Endothelial cell of umbilical vein (primary cell): ENCODE measurements at places on chromosomes 1 and 21. TPM values are rescaled to one million over a fixed set of nuclear protein-coding genes. Genes with fewer than 3 reads are reported as not detected.

- no peak for DNase-seq
These were observed 12.2 kb downstream of the ZDHHC18 start for GRCh38 chr1:26838474-26839338.

VWA5B1 gene
- not detected in 2 replicates for total RNA-seq

GRCh38 chr1:189434461-189434860 lies 1043.2 kb downstream of the BRINP3 start:
- DNase-seq, result no peak

GRCh38 chr1:214102907-214103306 lies 115.1 kb downstream of the PROX1 start:
- DNase-seq, result peak; percentile 91

DNA sequence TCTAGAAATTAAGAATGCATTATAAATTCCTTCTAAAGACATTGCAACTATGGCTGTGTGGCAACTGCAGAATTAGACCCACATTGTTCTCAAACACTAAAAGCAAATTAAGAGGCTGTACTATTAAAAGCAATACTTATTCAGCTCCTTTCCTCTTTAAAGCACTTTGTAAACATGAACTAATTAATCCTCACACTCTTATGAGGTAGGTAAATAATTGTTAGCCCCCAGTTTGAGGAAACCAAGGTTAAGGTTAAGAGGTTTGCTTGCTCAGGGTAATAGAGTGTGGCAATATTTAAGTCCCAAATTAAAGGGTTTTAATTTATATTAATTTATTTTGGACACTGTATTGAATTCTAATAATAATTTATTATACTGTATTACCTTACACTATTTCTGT lies 553.8 kb downstream of the LRRIQ3 start:
- DNase-seq, result no peak

UBE2U gene
- total RNA-seq, result not detected in 2 replicates

DNA sequence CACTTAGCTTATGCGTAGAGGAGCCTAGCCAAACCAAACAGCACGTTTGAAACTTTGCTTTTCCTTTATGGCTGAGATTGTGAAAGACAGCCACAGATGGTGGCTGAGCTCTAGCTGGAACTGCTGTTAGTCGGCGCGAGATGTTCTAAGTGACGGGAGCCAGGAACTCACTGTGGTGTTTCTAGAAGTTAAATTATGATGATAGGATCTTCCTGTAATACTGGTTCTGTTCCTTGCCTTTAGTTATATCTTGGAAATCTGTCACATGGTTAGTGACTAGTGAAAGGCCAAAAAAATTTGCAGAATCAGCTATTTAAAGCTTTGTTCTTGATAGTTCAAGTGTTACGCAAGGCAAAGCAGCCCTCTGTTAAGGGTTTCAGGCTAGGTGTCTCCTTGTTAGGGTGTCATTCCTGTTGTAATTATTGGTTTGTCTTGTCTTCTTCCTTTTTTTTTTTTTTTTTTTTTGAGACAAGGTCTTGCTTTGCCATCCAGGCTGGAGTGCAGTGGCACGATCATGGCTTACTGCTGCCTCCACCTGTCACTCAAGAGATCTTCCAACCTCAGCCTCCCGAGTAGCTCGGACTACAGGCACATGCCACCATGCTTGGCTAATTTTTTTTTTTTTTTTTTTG lies 22.6 kb downstream of the AK4 start:
- DNase-seq, result no peak

- no peak for DNase-seq
These were observed 36.9 kb upstream of the QSOX1 start for GRCh38 chr1:180117764-180118116.

DNA sequence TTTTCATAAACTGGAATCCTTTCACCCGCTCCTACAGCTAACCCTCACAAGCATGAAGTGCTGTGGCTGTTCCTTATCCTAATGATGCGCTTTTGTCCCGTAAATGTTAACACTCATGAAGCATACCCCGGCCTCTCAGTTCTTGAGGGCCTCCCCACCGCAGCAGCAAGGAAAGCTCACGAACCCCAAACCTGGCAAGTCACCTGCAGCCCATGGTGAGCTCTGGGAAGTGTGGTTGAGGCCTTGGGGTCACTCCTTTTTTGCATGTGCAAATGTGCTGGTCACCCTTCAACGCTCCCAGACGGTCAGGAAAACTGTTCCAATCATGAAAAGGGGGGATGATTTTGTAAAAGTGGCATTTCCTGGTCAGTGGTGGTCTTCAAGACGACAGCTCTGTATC lies 124.6 kb downstream of the PRDM2 start:
- DNase-seq, result no peak

DNA sequence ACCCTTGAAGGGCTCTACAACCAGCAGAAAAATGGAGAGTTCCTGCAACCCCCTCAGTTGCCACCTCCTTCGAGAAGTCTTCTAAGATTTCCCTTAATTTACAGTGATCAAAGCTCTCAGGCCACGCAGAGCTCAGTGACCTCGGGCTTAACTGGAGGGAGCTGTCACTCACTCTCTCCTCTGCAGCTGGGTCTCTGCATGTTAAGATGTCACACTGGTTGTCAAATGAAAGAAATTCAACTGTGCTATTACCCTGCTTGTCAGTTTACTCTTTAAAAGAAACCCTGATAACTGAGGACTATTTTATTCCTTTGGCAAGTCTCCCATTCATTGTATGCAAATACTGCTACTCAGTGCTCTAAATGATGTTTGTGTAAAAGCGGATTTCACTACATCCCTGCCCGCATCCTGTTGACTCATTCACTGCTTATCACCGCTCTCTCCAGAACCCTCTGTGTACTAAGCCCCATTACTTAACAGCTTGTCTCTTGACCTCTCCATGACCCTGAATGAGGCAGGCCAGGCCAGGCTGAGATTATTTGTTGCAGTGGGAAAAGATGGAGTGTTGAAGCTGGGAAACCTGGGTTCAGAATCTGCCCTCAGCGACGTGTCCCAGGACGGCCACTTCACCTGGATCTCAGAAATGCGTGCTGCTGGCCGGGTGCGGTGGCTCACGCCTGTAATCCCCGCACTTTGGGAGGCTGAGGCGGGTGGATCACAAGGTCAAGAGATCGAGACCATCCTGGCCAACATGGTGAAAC lies 13.7 kb downstream of the DHRS3 start:
- DNase-seq, result peak; percentile 99

KIF21B gene
- total RNA-seq, result 4.4 and 4.7 TPM in 2 replicates

LCE1F gene
- total RNA-seq, result not detected in 2 replicates

TMIGD3 gene
- 0.49 TPM in 1 of 2 replicates, not detected in the other for total RNA-seq

GRCh38 chr1:203124011-203124410 lies 3.5 kb upstream of the ADORA1 start:
- no peak for DNase-seq
